ENCODE measurements at places on chromosomes 16 and 17.

- peak; percentile 87 for DNase-seq
These were observed 49.6 kb downstream of the USP22 start for GRCh38 chr17:20992987-20993862.

- no peak for DNase-seq
These were observed 16.8 kb upstream of the RBFOX1 start for GRCh38 chr16:7315813-7316212.

DNA sequence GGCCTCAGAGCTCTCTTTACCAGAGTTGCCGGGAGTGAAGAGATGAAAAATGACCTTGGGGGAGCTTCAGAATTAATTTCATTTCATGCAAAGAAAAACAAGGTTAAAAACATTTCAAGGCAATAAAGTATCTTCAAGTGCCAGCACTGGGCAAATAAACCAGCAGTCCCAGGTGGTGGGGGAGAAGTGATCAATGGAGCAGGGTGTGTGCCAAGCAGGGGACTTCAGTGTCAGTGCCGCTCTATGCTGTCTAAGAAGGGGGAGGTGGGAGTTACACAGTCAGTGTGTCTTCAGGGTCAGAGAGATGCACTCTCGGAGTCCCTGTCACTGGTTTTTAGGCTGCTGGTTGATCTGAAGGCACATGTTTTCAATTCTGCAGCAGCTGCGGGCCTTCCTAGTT lies 57.2 kb upstream of the MGAT5B start:
- DNase-seq, result no peak

DNA sequence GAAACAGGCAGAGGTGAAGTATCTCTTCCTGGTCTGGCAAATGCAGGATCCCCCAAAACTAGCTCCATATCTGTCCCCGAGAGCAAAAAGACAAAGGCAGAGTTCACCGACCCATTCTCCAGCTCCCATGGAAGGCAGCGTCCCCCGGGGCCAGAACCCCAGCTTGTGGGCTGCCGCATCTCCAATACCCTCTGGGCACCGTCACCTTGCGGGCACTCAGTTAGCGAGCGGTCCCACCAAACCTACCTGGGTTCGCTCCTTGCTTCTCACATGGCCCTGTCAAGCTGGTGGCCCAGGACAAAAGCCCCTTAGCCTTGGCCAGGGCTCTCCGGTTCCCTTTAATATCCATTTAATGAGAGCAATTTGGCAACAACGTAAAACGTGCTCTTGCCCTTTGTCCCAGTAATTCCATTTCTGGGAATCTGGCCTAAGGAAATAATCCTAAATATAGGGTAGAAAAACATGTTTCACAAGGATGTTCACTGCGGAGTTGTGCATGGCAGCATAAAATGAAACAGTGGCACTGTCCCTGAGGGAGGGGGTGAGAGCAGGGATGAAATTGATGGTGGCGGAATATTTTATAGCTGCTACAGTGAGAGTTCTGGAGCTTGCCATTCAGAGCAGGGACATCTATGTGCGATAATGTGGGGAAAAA lies 157.1 kb downstream of the CMIP start:
- DNase-seq, result no peak

Data from dermis blood vessel endothelial cell (primary cell).